ENCODE measurements at places on chromosomes 1 and 21. TPM values are rescaled to one million over a fixed set of nuclear protein-coding genes. Genes with fewer than 3 reads are reported as not detected.

DNA sequence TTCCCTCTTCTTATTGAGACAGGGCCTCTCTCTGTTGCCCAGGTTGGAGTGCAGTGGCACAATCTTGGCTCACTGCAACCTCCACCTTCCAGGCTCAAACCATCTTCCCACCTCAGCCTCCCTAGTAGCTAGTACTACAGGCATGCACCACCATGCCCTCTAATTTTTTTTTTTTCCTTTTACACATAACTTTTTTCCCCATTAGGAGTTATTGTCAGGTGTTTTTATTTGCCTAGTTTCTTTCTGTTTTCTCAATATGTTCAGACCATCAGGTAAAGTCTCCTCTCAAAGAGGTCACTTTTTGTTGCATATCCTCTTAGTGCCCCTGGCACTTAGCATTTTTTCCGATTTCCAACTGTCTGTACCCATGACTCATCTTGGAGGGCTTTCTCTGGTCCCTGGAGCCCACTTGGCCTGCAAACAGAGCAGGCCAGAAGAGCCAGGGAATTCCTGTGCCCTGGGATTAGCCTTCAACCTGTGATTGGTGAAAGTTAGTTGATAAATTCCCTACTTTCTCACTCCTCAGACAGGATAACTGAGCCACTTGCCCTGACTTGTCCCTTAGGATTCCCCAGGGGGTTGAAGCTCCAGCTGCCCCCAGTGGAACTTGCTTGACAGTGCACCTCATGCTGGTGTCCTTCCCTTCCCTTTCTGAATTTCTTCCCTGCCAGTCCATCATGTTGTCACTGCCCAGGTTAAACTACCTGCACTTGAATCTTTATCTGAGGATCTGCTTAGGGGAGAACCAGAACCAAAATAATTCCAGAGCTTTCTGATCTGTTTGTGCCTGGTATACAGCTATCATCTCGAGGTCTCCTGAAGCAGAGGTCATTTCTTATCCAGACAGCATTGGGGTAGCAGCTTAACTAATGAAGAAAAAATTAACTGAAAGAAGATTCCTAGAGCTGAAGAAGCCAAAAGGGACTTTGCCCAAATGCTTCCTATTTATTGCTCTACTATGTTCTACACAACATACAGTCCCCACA is 2.4 kb downstream of the NTPCR start:
- no peaks in the 10 kb centered on the region for H3K27me3 ChIP-seq
- H3K4me3 ChIP-seq = peak overlapping the region; percentile 83
- no peak overlapping the region for H3K27ac ChIP-seq
- peaks cover 22% of the 10 kb centered on the region for H3K36me3 ChIP-seq
- peaks cover 4% of the 10 kb centered on the region for H3K4me1 ChIP-seq

Gene CHIT1
- not detected for total RNA-seq

Gene ARHGEF16
- total RNA-seq = 48.1 TPM

Gene RIIAD1
- total RNA-seq = 1.4 TPM

Gene CLSTN1
- total RNA-seq = 101 TPM

- no peak for DNase-seq
- H3K27ac ChIP-seq = no peak overlapping the region
- no peak overlapping the region for H3K4me3 ChIP-seq
These were observed 20.3 kb upstream of the EVI5 start for GRCh38 chr1:92805216-92805615.

Gene FAM3B
- 4.0 TPM for total RNA-seq

DNA sequence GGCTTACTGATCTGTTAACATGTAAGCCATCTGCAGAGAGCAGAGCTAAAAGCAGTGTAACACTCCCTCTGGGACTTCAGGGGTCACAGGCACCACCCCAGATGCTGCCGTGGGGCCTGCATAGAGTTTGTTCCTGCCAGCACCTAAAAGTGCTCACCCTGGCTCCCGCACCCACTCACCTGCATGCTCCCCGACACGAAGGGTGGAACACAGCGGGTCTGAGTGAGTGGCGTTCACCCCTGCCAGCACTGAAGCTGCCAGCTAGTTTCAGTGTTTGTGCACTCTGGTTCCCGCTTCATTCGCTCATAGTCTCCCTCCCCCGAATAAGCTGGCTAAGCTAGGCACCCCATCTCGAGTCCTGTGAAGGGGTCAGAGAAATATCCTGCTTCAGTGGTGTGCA is 1681.0 kb downstream of the NCAM2 start:
- no peak for DNase-seq
- H3K36me3 ChIP-seq = peaks cover 12% of the 10 kb centered on the region
- H3K4me1 ChIP-seq = no peaks in the 10 kb centered on the region
- no peak overlapping the region for H3K27ac ChIP-seq
- H3K27me3 ChIP-seq = no peaks in the 10 kb centered on the region

GRCh38 chr1:204446413-204447111 is 34.9 kb upstream of the PPP1R15B start:
- peak overlapping the region; percentile 57 for H3K4me3 ChIP-seq
- no peak overlapping the region for H3K27ac ChIP-seq
- H3K27me3 ChIP-seq = no peaks in the 10 kb centered on the region
- H3K4me1 ChIP-seq = no peaks in the 10 kb centered on the region

GRCh38 chr1:35575416-35575958 is 2.4 kb downstream of the TFAP2E start:
- H3K27ac ChIP-seq = no peak overlapping the region
- 0 out of 2 replicates have a peak, but pooled peaks cover 2% of the 10 kb centered on the region for H3K4me1 ChIP-seq
- H3K27me3 ChIP-seq = peaks cover 72% of the 10 kb centered on the region

DNA sequence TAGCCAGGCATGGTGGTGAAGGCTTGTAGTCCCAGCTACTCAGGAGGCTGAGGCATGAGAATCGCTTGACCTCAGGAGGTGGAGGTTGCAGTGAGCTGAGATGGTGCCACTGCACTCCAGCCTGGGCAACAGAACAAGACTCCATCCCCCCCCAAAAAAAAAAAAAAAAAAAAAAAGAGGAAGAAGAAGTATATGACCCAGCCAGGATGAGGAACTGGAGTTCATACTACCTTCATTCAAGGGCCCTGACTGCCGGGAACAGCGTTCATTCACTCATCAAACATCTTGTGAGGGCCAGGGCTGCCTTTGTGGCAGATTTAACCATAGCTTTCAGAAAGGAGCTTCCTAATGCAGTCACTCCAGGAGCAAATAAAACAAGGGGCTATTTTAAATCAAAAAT is 127.6 kb downstream of the MRPS6 start:
- H3K27me3 ChIP-seq = no peaks in the 10 kb centered on the region
- H3K4me1 ChIP-seq = peaks cover 17% of the 10 kb centered on the region
- no peak overlapping the region for H3K27ac ChIP-seq
- H3K36me3 ChIP-seq = peaks cover 4% of the 10 kb centered on the region

GRCh38 chr1:171740987-171741871 is 636 bp downstream of the VAMP4 start:
- no peak for DNase-seq
- H3K4me1 ChIP-seq = no peaks in the 10 kb centered on the region
- H3K27ac ChIP-seq = no peak overlapping the region
- H3K27me3 ChIP-seq = no peaks in the 10 kb centered on the region
- peak overlapping the region; percentile 100 for H3K4me3 ChIP-seq

DNA sequence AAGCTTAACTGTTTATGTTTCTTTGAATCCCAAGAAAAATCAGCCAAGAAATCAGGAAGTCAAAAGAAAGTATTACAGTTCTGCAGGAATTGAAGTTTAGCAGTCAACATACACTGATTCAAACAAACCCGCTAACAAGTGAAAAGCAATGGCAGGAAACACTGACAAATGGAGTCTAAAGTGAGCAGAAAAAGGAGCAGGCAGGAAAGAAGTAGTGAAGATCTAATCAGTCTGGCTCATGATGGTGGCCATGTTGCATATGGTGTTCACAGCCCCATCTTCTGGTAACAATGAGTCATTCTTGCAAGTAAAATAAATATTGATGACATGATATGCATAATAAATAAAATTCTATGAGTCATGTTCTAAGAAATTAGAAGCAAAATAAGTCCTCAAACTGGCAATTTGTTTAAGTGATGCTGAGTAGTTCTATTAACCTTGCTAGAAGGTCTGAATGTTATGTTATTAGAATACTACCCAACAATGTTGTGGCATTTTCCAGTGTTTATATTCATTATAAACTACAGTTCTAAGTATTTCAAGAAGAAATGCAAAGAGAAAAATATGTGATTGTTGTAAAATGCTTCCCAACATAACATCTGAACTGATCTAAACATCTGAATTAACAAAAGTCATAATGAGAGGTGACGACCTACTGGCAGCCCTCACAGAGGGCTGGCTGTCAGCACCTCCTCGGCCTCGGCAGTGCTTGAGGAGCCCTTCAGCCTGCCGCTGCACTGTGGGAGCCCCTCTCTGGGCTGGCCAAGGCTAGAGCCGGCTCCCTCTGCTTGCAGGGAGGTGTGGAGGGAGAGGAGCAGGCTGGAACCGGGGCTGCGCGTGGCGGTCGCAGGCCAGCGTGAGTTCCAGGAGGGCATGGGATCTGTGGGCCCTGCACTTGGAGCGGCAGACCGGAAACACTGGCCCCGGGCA is 5.7 kb upstream of the ACBD6 start:
- H3K36me3 ChIP-seq = peaks cover 12% of the 10 kb centered on the region
- H3K27me3 ChIP-seq = no peaks in the 10 kb centered on the region
- no peak overlapping the region for H3K4me3 ChIP-seq
- no peaks in the 10 kb centered on the region for H3K4me1 ChIP-seq
- no peak for DNase-seq
- no peak overlapping the region for H3K27ac ChIP-seq

Gene GJB4
- not detected for total RNA-seq

Gene KIRREL1
- total RNA-seq = 29.9 TPM

- H3K27ac ChIP-seq = no peak overlapping the region
- H3K4me1 ChIP-seq = no peaks in the 10 kb centered on the region
- no peak overlapping the region for H3K4me3 ChIP-seq
- no peaks in the 10 kb centered on the region for H3K36me3 ChIP-seq
These were observed 88.3 kb downstream of the LRRC40 start for GRCh38 chr1:70117046-70117445.

Data from H9 (cell line).